ENCODE measurements at places on chromosomes 13 and 19.

DNA sequence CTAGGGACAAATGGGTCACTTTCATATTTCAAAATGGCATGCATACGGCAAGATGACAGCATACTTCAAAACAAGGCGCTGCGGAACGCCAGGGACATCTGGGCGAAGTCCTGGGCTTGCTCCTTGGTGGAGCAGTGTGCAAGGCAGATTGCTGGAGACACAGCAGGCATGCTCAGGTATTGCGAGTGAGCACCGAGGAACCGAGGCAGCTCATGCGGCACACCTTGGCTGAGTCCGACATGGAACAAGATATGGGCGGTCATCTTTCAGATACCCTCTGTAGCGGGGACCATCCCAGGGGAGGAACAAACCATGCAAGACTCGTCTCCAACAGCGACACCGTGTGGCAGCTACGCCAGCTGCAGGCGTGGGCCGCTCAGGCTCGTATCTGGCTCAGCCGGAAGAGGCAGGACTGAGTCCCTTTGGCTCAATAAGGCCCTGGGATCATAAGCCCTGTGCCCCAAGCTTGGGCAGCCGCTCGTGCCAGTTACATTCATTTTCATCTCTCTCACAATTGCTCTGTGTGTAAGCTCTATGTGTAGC is 112.4 kb downstream of the NUFIP1 start:
- DNase-seq: peak; percentile 29

DNA sequence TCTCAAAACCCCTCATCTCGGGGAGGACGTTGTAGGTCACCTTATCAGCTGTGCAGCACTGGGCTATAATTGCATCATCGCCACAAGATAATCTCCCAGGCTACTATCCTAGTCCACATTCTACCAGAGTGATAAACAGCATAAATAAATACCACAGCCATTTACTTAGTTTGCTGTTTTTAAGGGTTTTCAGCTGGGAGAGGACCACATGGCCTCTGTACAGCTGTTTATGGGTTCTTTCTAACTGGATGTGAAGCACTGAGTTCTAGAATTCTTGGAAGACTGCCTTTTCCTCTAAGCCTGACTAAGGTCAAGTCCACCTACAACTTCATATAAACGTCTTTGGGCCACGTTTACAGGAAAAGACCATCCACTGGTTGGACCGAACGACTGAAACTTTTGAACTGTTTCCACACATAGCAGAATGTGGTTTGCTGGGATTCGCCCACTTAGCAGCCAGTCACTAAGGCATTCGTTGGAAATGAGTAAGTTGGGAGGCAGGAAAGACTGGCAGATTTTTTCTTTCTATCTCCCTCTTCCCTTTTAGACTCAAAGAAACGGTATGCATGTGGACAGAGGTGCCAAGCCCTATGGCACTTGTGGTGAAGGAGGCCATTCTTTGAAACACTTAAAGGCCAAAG is 752.5 kb upstream of the SGCG start:
- DNase-seq: no peak

DNA sequence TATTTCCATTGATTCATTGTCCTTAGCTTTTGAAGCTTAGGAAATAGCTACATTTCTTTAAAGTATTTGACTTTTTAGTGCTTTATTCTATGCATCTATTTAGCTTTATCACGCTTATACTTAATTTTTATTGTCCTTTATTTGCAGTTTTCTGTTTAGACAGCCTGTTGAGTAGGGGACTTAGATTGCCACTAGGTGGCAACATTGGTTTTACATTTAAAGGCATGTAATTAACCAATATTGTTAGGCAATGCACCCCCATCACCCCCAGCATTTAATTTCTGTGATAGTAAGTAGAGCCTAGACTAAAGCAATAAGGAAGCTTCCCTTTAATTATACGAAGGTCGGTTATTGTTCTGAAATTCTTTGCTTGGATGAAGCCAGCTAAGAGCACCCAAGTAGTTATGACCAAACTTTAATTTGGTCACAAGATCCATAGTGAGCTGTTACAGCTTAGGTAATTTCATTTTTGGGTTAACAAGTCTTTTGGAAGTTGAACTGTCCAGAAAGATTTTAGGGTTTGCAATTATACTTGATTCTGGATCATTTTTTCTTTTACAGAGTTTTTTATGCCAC is 36.5 kb downstream of the B3GLCT start:
- no peak for DNase-seq

- DNase-seq: no peak
Observed at GRCh38 chr13:48142436-48142835, 47.5 kb upstream of the MED4 start.

- no peak for DNase-seq
Observed at GRCh38 chr13:41706152-41706551, 248.8 kb downstream of the RGCC start.

DNA sequence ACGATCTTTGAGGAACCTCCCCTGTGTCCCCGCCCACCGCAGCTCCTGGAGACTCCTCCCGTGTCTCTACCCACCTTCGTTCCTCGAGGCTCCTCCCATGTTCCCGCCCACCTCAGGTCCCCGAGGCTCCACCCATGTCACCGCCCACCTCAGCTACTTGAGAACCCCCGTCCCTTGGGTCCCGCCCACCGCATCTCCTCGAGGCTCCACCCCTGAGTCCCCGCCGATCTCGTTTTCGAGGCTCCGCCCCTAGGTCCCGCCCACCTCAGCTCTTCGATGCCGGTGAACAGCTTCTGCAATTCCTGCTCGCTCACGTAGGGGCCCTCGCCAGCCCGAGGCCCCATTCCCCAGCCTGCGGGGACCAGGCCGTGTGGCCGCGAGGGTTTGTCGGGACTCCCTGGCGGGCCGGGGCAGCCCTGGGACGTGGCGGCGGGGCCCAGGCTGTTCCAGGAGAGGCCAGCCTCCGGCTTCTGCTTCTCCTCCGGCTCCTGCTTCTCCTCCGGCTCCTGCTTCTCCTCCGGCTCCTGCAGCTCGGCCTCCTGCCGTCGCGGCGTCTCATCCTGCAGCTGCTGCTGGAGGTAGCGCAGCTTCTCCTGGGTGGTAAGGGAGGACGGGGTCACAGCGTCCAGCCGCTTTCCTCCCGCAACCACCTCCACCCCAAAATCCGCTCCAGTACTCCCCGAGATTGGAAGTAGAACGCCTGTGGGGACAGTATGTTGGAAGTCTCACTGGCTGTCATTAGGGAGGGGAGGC is 16.7 kb downstream of the TSKS start:
- DNase-seq: peak; percentile 40

DNA sequence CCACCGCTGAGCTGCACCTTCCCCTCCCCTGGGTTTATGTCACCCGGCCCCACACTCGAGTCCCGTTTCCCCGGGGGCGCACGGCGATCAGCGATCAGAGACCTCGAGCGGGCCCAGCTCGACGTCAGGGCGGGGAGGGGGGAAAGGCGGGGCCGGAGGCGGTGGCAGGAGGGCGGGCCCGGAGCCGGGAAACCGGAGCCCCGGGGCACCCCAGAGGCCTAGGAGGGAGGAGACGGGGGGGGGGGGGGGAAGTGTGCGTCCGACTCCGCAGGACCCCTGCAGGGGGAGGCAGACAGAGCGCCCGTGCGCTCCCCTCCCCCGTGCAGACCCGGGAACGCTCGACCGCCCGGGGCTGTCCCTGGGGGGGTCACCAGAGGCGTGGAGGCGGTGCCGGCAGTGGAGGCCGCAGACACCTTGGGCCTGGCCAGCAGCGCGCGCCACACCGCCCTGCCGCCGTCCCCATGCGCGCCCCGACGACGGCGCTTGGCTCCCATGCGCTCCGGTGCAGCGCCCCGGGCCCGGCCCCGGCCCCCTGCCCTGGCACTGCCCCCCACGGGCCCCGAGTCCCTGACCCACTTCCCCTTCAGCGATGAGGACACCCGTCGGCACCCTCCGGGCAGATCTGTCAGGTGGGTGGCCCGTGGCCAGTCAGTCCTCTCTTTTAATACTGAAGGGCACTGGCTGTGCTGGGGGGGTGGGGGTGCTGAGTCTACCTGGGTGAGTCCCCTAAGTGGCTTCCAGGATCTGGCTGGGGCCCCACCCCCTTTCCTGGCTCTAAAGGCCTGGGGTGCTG is 11.8 kb downstream of the PDE4A start:
- peak; percentile 39 for DNase-seq

- no peak for DNase-seq
Observed at GRCh38 chr13:35489050-35489449, 12.6 kb upstream of the MAB21L1 start.

- no peak for DNase-seq
Observed at GRCh38 chr19:32566246-32566830, 14.7 kb upstream of the PDCD5 start.

- DNase-seq: no peak
Observed at GRCh38 chr19:5225486-5226345, 114.9 kb downstream of the PTPRS start.

All from 8988T (cell line).